ENCODE measurements at places on chromosomes 1 and 21.

DNA sequence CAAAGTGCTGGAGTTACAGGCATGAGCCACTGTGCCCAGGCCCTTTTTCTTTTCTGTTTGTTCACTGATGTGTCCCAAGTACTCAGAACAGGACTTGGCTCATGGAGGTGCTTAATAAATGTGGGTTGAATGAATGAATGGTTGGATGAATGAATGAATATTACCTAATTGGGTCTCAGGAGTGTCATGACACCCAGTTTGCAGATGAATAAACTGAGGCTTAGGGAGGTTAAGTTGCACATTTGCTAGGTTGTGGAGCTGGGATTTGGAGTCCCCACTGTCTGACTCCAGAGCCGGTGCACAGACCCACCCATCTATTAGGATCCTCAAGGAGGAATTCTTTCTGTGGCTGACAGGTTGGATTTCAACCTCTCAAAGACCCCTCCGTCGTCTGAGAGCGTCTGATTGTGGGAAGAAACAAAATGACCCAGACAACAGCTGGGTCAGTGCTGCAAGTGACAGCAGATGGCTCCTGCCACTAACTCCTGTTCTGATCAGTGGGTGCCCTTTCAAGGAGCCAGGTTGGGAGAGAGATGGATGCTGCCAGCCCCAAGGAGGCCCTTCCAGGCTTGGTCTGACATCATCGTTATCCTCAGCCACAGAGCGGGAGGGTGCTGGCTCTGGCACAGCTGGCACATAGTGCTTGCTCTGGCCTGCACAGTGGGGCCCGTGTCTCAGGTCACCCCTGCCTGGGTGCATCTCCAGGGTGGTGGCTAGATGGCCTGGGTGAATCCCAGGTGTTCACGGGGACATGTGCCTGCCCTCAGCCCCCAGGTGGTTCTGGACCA, 24.2 kb downstream of the ARHGEF10L start:
- DNase-seq: no peak

DNA sequence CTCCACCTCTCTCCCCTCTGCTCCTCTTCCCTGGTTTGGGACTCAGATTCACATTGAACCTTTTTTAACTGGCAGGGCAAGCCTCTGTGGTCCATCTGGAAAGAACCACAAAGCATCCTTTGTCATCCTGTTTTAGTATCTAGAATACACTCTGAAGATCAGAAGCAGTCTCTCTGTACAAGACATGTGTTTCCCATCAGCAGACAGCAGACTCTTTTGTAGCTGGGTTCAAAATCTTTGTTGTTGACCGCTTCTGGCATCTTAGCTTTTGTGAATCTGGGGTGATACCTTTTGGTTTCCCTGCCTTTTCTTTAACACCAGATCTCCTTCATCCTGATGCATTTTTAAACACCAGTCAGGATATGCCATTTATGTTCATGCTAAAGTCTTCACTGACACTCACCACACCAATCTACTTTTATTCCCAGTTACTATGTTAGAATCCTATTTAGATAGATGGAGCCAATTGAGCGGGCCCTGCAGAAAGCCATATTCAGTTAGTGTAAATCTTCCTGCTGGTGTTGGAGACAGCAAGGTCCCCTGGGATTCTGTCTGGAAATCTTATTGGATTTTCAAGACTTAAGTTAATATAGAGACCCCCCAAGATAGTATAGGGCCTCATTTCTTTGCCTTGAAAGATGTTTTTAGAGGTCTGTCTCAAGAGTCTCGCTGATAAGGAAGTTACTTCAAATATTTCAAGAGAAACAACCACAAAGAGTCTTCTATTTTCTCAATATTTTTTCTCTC, 51.1 kb downstream of the ST6GALNAC3 start:
- DNase-seq: no peak

DNA sequence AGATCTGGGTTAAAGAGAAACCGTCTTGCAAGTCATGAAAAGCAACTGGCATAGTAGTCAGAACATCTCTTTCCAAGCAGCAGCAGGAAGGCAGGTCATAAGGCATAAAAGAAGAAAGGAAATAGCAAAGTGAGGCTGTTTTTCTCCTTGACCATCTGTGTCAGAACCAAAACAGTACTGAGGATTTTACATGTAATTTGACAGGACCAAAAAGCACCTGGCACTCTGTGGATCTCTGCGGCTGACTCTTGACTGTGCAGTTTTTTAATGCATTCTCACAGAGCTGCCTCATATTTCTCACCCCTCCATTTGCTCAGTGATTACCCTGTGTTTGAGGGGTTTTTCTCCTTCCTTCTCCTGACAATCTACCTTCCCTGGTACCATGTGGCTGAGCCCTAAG, 17.7 kb downstream of the TBX15 start:
- DNase-seq: no peak

- no peak for DNase-seq
Observed at GRCh38 chr1:11693024-11693590, 1.6 kb downstream of the DRAXIN start.

GRCh38 chr1:220067269-220068204, 21.2 kb upstream of the EPRS1 start:
- DNase-seq: no peak

- DNase-seq: no peak
Observed at GRCh38 chr1:56461158-56462127, 117.9 kb downstream of the PLPP3 start.

- DNase-seq: no peak
Observed at GRCh38 chr1:181134543-181135436, 46.3 kb downstream of the IER5 start.

GRCh38 chr1:12643079-12643478, 806 bp upstream of the AADACL4 start:
- DNase-seq: no peak

- no peak for DNase-seq
Observed at GRCh38 chr1:216653001-216653400, 70.2 kb downstream of the ESRRG start.

- peak; percentile 96 for DNase-seq
Observed at GRCh38 chr1:203290261-203291089, 14.8 kb upstream of the BTG2 start.

- no peak for DNase-seq
Observed at GRCh38 chr1:100322436-100323211, 29.7 kb upstream of the CDC14A start.

DNA sequence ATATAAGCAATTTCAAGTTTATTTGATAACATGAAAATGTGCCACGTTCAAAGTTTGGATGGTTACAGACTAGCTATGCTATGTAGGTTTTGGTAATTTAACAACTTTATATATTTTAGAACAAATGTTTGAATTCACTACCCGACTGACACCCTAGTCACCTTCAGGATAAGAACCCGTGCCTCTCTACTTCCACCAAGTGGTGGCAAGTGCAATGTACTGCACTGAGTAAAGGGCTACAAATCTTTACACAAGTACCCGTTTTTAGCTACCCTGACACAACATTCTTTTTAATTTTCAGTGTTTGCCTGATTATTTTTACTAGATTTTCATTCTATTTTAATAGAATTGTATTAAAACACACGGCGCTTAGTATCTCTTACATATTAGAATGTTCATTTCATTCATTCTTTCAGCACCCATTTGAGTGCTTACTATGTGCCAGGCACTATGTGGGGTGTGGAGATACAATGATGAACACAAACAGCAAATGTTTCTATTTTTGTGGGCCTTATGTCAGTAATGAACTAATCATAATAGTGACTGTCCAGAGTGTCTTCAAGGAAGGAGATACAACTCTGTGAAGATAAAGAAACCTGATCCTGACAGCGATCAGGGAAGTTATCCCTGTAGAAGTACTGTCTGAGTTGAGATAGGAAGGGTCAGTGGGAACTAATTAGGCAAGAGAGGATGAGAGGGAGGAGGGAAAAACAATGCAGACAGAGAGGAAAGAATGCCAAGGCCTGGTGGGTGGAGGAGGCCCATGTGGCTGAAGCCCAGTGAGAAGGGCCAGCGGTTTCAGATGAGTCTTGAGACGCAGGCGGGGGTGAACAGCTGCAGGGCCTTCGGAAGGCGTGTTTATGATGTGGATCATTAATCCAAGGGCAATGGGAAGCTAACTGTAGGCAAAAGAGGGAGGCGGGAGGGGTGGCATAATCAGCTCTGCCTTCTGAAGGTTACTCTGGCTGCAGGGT, 3.8 kb downstream of the LCA5L start:
- DNase-seq: no peak

- DNase-seq: no peak
Observed at GRCh38 chr1:2623571-2624337, 9.1 kb downstream of the MMEL1 start.

GRCh38 chr1:227136210-227136820, 182.0 kb downstream of the CDC42BPA start:
- DNase-seq: no peak

- DNase-seq: no peak
Observed at GRCh38 chr1:212500983-212501382, 68.3 kb downstream of the NENF start.

DNA sequence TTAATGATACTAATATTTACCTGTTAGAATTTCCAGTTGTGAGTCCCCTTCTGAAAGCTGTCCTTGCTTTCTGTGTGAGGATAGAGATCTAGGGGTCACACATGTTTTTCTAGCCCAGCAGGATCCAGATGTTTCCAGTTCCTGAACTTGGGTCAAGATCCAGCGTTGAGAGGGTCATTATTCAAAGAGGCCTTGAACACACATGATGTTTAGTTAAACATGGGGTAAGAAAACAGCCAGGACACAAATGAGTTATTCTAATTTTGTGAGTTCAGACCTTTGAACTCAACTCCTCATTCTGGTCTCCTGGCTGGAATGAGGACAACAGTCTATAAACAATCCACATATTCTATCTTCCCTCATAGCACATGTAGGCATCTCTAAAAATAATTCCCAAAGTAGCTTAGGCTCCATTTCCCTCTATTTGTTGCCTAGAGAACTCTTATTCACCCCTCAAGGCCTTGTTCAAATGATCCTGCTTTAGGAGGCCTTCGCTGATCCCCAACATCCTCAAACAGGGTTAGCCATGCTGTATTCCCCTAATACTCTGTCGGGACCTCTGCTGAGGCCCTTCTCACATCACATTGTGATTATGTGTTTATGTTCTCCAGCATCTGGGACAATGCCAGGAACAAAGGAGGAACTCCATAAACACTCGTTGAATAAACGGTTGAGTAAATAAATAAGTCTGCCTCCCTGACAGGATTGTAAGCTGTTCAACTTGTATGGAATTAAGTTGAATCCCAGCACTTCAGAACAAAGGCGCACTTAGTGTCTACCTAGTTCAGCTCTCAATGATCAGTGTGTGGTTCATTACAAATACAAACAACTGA, 15.0 kb upstream of the KCNN3 start:
- no peak for DNase-seq

GRCh38 chr1:223403184-223403815, 10.1 kb downstream of the CCDC185 start:
- DNase-seq: no peak

DNA sequence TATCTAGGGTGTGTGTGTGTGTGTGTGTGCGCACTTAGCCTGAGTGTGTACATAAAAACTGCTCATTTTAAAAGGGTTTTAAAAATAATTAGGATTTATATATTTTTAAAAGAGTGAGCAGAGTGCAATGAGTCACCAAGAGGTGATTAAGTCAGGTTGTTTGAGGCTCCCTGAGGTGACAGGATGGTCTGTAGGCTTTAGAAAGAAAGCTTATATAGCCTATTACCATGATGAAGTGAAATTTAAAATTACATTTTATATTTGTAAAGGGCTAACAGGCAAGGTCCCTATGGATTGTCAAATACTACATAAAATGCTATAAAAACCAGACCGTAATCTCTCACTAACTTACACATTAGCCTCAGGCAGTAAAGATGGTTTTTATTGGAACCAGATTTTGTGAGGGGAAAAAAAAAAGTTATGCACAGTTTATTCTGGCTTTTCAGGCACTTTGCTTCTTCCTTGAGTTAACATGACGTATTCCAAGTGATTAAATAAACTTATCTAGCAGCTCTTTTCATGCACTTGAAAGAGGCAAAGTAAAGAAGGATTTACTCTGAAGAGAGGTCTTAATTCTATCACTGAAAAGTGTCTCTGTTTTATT, 711.7 kb upstream of the PTBP2 start:
- no peak for DNase-seq

DNA sequence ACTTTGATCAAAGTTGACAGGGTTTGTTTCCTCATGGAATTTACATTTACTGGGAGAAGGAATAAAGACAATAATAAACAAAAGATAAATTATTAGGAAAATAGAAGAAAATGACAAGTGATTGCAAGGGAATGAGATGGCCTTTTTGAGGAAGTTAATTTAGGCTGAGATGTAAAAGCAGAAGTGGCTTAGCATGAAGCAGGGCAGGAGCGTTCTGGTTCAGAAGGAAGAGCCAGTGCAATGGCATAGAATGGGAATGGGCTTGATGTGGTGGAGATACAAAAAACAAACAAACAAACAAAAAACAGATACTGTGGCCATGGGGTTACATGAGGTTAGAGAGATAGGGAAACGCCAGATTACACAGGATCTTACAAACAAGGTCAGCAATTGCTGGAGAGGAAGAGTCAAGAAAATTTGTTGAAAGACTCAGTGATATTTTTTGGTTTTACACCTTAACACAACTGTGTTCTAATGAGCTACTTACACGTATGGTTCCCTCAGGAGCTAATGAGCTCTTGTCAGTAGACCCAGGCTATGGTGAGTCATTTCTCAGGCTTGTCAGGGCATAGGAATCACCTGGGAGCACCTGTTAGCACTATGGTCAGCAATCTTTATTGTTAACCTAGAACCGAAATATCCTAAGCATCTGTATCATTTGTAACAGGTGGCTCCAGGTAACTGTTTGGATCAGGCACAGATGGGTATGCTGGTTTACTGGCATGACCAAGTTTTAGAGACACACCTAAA, 8.7 kb upstream of the CADM3 start:
- DNase-seq: no peak

DNA sequence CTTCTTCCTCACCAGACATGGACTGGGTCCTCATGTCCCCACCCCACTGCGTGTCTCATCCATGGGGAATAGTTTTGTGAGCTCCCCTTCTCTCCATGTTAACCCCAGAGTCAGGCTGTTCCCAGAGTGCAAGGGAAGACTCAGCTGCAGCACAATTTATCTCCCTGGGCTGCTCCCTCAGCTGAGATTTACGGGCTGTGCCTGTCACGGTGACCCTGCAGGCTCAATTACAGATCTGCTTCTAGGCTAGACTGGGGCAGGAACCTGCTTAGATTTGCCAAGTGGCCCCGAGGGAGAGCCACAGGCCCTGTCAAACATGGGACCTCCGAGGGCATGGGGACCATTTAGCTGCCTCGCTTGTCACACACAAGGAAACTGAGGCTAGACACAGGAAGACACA, 37.8 kb downstream of the CDCP2 start:
- no peak for DNase-seq

GRCh38 chr21:46124926-46125845, 27.3 kb downstream of the COL6A2 start:
- DNase-seq: no peak

DNA sequence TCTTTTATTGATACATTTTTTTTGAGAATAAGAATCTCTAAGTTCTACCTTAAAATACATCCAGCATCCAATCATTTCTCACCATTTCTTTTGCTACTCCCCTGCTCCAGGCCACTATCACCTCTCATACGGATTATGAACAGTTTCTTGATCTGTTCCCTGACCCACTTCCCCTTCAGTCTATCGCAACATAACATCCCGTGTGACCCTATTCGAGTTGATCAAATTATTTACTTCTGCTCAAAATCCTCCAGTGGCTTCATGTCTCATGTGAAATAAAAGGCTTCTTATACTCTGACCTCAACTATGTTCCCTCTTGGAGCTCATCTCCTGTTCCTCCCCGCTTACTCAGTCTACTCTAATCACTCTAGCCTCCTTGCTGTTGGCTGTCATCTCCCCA, 5.2 kb downstream of the ALG14 start:
- DNase-seq: no peak
